C1 segment of cervical spinal cord (tissue), 14 donors: ENCODE measurements at places on chromosomes 5 and 9.

DNA sequence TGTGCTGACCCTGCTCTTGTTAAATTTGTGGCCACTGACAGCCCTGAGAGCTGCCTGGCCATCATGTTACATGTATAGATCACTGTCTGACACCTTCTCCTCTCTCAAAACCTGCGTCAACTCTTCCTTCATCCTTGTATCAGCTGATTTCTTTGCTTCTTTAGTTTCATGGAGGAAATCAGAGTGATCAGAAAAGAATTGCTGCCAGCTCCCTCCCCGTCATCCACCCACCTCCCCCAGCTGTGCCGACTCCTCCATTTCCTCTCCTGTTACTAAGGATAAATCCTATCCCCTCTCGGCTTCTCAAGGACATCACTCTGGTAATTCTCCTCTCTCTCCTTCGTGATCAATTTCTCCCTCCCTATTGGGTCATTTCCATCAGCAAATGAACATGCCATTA lies 108.9 kb downstream of the ICE1 start:
- no peak for DNase-seq

- DNase-seq: no peak
Measured at GRCh38 chr5:113902917-113903660, 389.6 kb downstream of the YTHDC2 start.

GRCh38 chr5:66361070-66361469 lies 217.0 kb downstream of the SREK1 start:
- no peak for DNase-seq

GRCh38 chr5:149018909-149019443 lies 43.9 kb downstream of the SH3TC2 start:
- no peak for DNase-seq

DNA sequence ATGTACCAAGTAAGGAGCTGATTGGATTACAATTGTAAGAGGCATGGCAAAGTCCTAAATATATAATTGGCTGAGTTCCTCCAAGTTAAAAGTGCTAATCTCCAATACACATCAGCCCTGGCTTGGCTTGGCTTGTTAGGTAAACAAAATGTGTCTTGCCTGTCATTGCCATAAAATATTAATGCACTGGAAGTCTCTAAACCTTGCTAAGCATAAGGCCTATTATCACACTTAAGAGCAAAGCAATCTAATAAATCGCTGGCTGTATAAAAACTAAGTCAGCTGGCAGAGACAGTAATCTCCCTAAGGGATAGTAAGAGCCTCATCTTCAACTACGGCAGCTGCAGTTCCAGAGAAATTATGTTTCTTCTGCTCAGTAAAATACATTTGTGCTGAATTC lies 418.6 kb upstream of the GRAMD2B start:
- no peak for DNase-seq

GRCh38 chr5:91849069-91849468 lies 466.0 kb upstream of the ARRDC3 start:
- DNase-seq: no peak

GRCh38 chr5:83924171-83924570 lies 203.5 kb upstream of the HAPLN1 start:
- no peak for DNase-seq

DNA sequence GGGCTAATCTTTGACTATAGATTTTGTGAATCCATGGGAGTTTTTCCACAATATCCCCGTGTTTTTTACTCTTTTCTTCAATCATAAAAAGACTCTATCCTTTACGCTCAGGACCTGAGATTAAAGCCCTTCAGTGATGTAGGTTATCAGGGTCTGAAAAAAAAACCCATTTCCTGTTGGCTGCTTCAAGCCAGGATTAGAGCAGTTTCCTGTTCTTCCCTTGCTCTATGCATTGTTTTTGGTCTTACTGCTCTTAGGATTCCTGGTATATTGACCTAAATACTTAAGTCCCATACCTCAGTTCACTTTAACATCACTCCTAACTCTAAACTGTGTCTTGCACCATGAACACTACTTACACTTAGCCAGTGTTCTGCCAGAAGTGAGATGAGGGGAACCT lies 319.3 kb upstream of the CHD1 start:
- no peak for DNase-seq

DNA sequence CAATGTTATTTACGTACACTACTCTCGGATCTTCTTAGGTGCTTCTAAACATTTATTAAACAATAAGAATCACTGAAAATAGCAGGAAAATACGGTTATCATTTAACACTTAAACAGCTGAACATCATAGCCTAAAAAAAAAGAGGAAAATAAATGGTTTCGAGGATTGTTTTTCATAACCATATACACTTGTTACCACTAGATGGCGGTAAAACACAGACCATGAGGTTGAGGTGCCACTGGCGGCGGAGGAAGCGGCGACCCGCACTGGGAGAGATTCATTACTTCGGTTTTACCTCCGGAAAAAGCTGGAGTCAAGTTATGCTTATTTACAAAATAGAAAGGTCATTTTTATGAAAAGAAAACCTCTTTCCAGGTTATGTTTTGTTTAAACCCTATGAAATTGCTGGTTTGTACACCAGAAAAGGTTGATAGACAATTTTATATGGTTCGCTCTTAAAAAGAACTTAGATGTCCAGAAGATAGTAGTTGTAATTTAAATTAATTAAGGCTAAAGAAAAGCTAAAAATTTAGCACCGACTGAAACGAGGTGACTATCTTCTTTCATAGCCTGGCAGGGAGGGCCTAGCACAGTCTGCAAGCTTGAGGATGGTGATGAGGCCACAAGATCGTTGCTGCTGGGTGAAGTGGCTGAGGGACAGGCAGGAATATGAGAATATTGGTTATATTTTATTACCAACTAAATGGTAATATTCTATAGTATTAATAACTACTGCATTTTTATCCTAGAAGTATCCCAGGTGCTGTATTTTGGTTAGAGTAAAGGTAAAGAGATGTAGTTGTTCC lies 605.7 kb downstream of the RAB3C start:
- DNase-seq: no peak

DNA sequence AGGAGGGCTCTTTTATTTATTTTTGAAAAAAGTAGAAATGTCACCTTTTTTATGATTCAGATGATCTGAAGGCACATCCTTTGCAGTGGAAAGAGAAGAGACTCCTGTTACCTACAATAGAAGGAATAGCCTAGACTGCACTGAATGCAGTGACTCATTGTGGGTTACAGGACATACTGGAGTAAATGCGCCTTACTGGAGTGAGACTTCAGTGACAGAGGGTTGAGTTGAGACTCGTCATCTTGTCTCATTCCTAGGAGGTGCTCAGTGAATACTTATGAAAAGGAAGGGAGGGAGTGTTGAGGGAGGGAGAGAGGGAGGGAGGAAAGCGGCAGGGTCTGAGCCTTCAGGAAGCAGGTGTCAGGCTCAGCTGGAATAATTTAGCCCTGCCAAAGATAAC lies 25.2 kb downstream of the ANKRA2 start:
- no peak for DNase-seq

DNA sequence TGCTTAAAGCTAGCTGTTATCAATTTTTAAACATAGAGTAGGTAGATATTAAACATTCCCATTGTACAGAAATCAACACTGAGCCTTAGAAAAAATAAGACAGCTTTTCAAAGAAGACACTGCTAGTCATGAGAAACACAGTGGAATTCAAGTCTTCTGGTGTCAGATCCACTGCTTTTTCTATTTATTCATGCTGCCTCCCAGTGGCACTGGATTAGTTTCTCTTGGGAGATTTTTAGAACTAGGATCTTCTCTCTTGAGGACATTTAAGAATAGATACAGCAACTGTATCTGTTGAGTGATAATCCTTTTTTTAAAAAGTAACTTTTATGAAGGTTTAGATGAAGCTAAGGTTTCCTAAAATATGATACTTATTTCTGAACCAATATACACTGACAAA lies 1635.4 kb upstream of the C9orf72 start:
- DNase-seq: no peak
